ENCODE measurements at places on chromosomes 13 and 19.

DNA sequence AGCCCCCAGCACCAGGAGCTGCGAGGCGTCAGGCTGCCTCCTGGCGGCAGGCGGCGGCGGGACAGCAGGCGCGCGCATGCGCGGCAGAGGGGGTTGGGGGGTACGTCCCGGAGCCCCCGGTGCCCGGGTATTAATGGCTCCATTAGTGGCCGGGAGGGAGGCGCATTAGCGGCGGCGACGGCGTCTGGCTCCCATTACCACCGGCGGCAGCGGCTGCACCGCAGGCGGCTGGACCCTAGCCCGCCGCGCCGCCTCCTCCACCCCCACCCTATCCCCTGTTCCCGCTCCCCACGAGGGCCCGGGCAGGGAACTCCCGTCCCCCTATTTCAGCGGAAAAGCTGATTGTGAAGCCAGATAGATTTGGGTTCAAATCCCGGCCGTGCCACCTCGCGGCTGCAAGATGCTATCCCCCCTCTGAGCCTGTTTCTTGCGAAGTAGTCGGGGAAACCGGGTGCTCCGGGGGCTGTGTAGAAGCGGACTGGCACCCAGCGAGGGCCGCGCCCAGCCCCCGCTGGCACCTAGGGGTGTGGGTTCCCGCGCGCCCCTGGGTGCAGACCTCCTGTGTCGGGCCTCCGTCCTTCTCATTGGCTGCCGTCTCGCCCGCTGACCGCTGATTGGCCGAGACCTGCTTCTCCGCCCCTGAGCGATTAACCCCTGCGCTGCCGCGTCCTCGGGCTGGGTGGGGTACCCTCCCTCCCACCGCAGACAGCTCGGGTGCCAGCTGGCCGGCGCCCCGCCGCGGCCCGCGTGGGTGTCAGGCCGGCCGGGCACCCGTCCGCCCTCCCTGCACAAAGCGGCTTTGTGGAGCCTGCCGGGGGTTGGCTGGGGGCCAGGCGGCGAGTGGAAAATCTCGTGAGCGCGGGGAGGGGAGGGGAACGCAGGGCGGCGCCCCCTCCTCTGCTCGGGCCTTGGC lies 11.1 kb downstream of the CIC start:
- peak; percentile 79 for DNase-seq

GRCh38 chr13:21463424-21463823 lies 4.3 kb upstream of the ZDHHC20 start:
- no peak for DNase-seq

GRCh38 chr19:34508540-34508939 lies 27.0 kb downstream of the WTIP start:
- no peak for DNase-seq

- no peak for DNase-seq
These were observed 20.6 kb downstream of the NECTIN2 start for GRCh38 chr19:44866664-44867063.

DNA sequence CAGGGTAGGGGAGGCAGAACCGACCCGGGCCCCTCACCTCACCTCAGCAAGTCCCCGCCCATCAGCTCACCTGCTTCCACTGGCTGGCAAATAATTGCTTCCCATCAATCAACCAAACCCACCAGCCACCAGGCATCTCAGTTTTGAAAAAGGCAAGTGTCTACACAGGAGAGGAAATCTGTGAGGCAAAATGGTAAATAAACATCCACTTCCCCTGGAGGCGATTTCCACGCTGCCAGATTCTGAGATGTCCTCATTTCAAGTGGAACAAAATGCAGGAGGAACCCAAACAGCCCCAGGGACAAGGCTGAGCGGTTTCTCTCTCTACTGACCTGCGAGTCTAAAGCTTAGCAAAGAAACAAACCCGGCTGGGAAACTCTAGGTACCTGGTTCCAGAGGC lies 117.5 kb downstream of the CRYL1 start:
- DNase-seq, result no peak

DNA sequence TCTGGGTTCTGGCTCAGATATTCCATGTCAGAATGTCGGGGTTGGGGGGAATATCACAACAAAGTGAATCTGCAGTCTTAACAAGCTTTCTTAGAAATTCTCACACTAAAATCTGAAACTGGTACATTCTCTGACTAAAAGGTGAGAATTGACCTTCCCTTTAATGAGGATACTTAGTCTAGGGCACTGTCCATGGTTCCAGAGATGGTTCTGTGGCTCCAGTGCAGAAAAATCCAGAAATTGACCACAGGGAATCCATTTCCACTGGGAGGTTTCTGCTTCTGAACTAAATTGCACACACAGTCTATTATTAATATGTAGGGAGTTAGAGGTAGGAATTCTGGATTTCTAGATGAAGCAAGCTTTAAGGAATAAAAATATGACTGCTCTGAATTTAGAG lies 171.6 kb upstream of the OBI1 start:
- DNase-seq, result no peak

GRCh38 chr13:55669051-55669450 lies 1471.7 kb upstream of the PRR20A start:
- DNase-seq, result no peak

GRCh38 chr19:17125728-17126677 lies 50.4 kb downstream of the MYO9B start:
- no peak for DNase-seq

GRCh38 chr19:56271151-56271550 lies 1.4 kb upstream of the EDDM13 start:
- DNase-seq, result no peak

- no peak for DNase-seq
These were observed 711 bp upstream of the FOSB start for GRCh38 chr19:45467115-45467455.

DNA sequence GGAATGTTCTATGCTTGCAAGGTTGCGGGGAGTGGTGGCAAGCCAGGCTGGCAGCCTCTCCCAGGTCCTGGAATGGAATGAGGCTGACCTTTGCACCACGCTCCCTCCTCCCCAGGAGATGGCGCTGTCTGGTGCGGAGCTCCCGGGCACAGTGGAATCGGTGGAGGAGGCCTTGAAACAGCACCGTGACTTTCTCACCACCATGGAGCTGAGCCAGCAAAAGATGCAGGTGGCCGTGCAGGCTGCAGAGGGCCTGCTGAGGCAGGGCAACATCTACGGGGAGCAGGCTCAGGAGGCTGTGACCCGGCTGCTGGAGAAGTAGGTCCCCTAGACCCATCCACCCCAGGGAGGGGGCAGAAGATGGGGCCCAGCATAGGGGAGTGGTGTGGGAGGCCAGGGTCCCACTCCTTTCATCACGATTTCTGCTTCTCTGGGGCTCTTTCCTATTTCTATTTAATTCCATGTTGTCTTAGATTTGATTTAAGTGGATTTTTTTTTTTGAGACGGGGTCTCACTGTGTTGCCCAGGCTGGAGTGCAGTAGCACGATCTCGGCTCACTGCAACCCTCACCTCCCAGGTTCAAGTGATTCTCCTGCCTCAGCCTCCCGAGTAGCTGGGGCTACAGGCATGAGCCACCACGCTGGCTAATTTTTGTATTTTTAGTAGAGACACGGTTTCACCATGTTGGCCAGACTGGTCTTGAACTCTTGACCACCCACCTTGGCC lies 53.2 kb upstream of the SHKBP1 start:
- peak; percentile 14 for DNase-seq

- no peak for DNase-seq
These were observed 64.8 kb upstream of the DOCK9 start for GRCh38 chr13:99042521-99043250.

DNA sequence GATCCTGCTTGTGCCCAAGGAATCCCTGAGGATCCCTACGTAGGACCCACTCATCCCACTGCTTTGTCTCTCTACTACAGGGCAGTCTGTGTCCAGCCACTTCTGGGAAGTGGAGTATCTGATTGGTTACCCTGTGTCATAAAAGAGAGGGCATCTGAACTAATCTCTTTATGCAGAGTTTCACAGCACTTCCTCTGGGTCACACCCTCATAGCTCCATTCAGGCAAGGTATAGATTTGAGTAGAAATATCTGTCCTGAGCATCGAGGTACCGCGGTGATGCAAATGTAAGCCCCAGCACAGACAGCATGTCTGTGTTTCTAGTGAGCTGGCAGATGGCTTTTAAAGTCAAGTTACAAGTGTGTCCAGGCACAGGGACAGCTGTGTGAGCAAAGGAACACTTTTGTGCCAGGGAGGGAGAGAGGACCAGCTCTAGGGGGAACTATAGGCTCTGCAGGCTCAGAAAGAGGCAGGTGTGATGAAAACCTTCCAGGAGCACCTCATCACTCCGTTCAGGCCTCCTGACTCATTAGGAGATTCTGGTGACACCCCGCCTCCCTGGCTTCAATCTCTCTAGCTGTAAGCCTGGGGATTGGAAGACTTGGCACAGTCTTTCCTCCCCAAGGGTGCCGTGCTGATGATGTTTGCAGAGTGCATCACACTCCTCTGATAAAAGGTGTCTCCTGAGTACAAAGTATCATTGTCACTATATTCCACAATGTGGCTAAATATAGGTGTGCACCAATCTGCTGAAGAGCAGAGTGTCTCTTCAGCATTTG lies 84.3 kb upstream of the UBL3 start:
- no peak for DNase-seq

- no peak for DNase-seq
These were observed 491.0 kb downstream of the FGF9 start for GRCh38 chr13:22161871-22162270.

GRCh38 chr13:23430664-23431063 lies 2.8 kb downstream of the SACS start:
- no peak for DNase-seq
